ENCODE measurements at places on chromosomes 2 and 18.

DNA sequence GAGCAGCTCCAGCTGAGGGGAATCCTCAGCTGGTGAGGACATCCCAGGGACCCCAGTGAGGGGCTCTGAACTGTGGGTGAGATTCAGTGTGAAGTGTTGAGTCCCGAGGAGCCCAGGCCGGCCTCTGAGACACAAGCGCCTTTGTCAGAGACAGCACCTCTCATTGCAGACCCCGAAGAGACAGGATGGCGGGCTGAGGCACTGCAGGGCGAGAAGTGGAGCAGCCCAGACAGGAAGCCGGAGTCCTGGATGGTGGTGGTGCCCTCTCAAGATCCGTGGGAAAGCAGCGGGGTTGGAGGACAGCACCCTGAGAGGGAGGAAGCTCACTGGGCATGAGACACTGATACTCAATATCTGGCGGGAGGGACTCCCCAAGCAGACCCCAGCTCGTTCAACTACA, 49.1 kb upstream of the ID2 start:
- DNase-seq = no peak

DNA sequence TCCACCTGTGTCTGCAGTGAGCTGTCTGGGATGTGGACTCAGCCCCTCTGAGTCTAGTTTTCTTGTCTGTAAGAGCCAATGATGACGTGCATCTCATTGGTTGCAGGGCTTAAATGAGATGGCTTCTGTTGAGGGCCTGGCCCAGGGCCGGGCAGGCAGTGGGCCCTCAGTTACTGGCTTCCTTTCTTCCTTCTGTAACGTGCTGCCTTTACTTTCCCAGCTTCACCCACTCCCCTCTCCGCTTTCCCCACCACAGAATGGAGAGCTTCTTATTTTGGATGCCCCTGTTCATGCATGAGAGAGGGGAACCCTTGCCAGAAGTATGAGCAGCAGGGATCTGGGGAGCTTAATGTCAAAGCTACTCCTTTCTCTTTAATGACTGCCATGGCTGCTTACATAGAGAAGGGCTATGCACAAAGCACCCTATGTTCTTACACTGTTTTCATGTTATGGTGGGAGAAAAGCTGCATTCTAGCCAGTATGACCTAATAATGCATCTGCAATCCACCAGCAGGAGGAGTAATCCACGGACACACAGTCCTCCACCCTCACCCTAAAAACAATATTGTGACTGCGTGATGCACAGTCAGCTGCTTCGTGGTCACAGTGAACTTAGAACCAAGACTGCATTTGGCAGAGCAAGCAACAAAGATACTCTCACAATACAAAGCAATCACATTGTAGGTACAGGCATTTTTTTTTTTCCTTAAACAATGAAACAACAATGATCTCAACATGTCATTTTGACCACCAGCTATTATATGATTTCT, 37.2 kb downstream of the CREG2 start:
- no peak for DNase-seq

- no peak for DNase-seq
Measured at GRCh38 chr2:47946593-47946992, 40.3 kb upstream of the FBXO11 start.

- DNase-seq = no peak
Measured at GRCh38 chr2:147873859-147874483, 29.1 kb downstream of the ACVR2A start.

DNA sequence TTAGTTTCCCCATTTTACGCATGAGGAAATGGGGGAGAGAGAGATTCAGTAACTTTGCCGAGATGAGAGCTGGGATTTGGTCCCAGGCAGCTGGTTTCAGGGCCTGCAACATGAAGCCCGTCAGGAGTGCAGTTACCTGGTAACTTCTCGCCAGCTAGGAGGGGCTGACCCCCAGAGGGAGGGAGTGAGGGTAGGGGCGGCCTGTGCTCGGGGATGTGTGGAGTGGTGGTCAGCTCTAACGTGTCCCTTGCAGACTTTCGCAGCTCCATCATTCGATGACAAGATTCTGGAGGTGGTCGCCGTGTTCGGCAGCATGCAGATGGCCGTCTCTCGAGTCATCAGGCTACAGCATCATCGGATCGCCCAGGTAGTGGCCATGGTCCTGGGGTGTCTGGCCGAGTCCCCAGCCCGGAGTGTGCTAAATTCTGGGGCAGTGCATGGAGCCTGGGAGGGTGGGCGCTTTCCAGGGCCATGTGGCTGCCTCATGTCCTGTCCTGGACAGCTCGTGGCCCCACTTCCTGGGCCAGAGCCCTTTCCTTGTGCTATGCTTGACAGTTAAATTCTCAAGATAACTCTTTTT, 103.8 kb downstream of the DGKD start:
- DNase-seq = no peak

- no peak for DNase-seq
Measured at GRCh38 chr2:22110244-22110651, 986.5 kb downstream of the TDRD15 start.

GRCh38 chr18:5456577-5457461, 87.0 kb downstream of the EPB41L3 start:
- peak; percentile 31 for DNase-seq

- DNase-seq = no peak
Measured at GRCh38 chr2:26562811-26563645, 78.1 kb downstream of the CIB4 start.

- no peak for DNase-seq
Measured at GRCh38 chr18:13930964-13931363, 15.6 kb upstream of the MC2R start.

GRCh38 chr18:65567372-65567771, 183.4 kb upstream of the CDH7 start:
- no peak for DNase-seq

GRCh38 chr18:59228351-59228750, 8.4 kb downstream of the GRP start:
- DNase-seq = no peak

GRCh38 chr2:47323822-47324171, 79.2 kb upstream of the MSH2 start:
- no peak for DNase-seq

DNA sequence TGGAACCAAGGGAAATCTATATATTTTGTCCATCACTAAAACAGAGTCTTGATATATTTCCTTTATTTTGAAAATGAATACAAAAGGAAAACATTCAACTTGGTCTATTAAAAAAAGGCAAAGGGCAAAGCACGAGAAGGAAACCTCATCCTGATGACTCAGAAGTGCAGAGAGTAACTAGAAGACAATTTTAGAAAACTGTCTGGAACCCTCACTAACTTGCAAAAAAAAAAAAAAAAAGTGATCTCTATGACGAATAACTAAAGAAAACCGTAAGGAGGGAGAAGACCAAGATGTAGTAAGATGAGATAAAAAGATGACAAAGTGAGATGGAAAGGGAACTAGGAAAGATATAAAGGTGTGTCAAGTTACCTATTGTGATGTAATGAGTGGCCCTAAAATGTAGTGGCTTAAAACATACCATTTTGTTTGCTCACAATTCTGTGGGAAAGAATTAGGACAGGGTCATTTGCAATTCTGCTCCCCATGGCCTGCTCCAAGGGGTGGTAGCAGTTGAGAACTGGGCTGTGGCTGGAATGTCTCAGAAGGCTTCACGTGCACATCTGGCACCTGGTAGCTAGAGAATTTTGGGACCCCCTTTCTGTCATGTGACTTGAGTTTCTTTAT, 303.0 kb downstream of the DYSF start:
- DNase-seq = no peak

- no peak for DNase-seq
Measured at GRCh38 chr18:36391426-36392145, 94.1 kb downstream of the FHOD3 start.

Data from fibroblast of the conjunctiva (primary cell).